AG09309 (cell line): ENCODE measurements at places on chromosomes 1 and 21.

GRCh38 chr1:1918901-1919303 lies at the start of gene TMEM52:
TMEM52 (minus strand) TSS chr1:1919279; CDS start chr1:1919265, 14 bp downstream.
- DNase-seq, result no peak

DNA sequence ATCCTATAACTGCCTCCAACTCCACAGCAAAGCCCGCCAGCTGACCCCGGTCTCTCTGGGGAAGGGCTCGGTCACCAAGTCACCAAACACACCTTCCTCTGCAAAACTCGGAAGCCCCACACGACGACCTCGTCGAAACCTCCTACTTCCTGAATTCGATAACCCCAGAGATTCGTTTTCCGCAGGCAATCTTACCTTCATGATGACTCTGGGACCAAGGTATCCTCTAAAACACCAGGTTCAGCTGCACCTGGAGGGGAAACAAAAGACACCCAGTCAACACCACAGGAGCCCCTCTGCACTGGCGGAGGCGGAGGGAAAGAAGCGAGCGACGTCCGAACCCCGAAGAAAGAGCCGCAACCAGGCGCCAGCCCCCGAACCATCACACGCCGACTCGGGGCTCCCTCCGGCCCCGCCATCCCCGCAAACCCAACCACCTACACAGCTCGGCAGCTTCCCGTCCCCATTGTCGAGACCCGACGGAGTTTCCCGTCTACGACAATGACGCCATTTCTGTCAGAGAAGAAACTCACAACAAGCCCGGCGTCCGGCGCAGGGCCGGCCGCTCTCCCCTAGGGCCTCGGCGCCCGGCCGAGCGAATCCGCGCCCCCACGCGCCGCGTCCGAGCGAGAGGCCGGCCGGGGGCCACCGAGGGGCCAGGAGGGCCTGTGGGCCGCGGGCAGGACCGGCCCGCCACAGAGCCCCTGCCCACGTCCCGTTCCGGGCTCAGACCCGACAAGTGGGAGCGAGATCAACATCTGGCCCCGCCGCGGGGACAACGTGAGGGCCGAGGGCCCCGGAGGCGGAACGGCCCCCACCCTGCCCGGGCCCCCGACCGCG lies 1.0 kb downstream of the ARID4B start:
- DNase-seq, result no peak

DNA sequence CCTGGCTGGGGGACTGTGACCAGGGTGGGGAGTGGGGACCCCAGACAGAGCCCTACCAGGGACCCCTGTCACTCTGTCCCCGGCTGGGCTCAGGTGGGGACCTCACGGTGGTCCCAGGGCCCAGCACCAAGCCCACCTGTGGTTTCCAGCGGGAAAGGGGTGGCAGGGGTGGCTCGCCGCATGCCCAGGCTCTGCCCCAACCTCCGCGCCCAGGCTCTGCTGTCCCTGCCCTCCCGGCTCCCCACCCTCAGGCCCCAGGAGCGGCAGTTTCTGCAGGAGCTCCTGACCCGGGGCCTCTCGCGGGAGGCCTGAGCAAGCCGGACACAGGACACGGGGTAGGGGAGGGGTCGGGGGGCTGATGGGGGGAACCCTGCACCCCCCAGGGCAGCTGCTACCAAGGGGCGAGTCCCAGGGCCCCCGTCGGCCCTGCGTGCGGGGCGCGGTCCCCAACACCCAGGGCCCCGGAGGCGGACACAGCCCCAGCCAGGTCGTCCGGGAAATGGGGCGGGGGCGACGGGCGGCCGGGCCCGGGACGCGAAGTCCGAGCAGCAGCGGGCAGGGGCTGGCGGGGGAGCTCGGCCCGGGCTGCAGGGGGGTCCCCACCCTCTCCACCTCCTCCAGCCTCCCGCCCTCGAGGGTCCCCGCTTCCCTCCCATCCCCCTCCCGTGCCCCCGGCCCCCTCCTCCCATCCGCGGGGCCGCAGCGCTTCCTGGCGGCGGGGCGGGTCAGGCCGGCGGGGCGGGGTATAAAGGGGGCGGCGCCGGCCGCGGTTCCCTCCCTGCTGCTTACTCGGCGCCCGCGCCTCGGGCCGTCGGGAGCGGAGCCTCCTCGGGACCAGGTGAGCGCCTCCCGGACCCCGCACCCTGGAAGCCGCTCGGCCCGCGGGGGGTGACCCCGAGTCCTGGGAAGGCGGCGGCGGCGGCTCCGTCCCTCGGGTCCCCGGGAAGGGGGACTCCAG lies at the start of gene COL6A2:
TSS of gene COL6A2 (plus strand) at position 777 of the 958 bp plus-strand sequence.
- DNase-seq, result no peak

- DNase-seq, result no peak
Measured at GRCh38 chr1:95021119-95021518, 51.6 kb downstream of the ALG14 start.

DNA sequence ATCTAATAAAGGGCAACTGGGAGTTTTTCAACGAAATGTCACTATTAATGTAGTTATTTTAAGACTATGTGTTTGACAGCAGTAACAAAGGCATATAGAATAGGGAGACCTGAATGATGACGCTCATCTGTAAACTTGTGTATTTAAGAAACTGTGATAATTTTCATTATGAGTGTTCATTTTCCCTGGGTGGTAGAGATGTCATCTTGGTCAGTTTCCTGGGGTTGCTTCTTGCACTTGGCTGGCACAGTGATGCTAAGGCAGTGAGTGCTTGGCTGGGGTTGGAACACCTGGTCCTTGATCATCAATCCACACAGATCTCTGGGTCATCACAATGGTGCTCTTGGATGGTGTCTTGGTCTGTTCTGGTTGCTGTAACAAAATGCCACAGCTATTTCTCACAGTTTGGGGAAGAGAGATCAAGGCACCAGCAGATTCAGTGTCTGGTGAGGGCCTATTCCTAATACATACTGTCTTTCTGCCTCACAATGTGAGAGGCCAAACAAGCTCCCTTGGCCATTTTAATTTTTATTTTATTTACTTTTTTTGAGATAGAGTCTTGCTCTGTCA lies 7.9 kb upstream of the SMYD2 start:
- DNase-seq, result no peak

GRCh38 chr1:76379506-76379905 lies 305.0 kb downstream of the ST6GALNAC3 start:
- no peak for DNase-seq

GRCh38 chr1:63913533-63913932 lies 139.7 kb downstream of the ROR1 start:
- no peak for DNase-seq

DNA sequence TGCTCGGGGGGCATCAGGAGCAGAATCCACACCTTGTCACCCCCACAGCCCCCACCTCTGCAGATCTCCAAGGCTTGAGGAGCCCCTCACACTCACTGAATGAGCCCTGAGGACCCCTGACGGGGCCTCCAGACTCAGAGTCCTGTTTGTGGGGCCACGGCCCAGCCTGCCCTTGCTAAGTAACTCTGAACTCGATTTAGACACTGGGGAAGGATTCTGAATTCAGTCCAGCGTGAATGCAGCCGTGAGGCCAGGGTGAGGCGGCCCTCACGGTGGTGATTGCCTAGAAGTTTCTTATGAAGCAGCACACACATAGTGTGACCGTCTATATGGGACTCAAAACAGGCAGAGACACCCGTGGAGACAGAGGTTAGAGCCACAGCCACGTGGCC lies 58.9 kb upstream of the ADARB1 start:
- no peak for DNase-seq

GRCh38 chr1:42806171-42806570 lies 10.8 kb upstream of the ERMAP start:
- DNase-seq, result no peak

GRCh38 chr1:9128520-9129265 lies at the start of gene GPR157:
GPR157 (minus strand) TSS chr1:9129102; CDS start chr1:9129027, 75 bp downstream.
- DNase-seq, result no peak

GRCh38 chr1:239467730-239468129 lies 81.4 kb downstream of the CHRM3 start:
- no peak for DNase-seq
